Activated T-cell treated with anti-CD3 and anti-CD28 coated beads for 24 hours (primary cell): ENCODE measurements at places on chromosomes 3 and 15.

DNA sequence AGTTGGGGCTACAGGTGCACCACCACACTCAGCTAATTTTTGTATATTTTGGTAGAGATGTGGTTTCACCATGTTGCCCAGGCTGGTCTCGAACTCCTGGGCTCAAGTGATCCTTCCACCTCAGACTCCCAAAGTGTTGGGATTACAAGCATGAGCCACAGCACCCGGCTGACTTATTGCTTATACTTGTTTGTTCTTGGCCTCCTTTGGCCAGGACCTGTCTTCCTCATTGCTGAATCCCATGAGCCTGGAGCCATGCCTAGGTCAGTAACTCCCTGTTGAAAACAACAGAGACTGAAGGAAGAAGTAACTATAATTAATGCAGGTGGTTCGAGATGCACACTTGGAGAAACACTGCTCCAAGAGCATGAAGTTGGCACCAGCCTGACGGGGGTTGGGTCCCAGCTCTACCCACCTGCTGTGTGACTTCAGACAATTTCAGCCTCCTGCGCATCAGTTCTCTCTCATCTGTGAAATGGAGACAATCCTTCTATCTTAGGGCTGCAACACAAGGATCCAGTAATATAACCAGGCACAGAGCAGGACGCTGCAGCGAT is 38.9 kb downstream of the CPN2 start:
- DNase-seq, result no peak

- DNase-seq, result no peak
Measured at GRCh38 chr15:39587096-39587721, 6.3 kb downstream of the THBS1 start.

GRCh38 chr3:58210761-58211460 is at the start of gene DNASE1L3:
Gene DNASE1L3 (minus strand): TSS chr3:58210972. CDS start chr3:58210906, 66 bp downstream.
- DNase-seq, result no peak

DNA sequence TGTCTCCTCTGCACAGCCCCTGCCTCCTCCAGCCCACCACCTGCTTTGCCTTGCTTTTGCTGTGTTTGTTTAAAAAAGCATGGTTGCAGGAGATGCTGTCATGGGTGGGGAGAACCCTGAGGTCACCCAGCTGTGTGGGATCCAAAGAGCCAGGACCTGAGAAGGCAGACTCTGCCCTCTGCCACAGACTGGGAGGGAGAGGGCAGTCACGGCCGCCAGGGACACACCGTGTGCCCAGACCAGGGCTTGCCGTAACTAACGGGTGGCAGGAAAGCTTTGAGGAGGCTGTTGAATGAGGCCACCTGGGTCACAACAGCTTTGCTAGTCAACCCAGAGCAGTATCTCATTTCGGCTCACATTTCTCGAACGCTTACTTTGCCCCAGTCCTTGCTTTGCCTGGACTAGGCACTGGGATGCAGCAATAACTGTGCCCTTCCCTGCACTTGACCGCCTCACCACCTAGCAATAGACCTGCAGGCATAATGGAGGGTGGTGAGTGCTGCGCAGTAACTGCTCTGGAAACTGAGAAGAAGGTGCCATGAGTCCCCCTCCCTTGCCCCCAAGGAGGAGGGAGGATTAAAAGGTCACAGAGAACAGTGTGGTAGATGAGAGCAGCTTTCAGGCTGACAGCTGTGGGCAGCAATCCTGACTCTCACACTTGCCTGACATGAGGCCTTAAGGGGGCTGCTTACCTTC is 55.0 kb upstream of the CTDSPL start:
- no peak for DNase-seq

DNA sequence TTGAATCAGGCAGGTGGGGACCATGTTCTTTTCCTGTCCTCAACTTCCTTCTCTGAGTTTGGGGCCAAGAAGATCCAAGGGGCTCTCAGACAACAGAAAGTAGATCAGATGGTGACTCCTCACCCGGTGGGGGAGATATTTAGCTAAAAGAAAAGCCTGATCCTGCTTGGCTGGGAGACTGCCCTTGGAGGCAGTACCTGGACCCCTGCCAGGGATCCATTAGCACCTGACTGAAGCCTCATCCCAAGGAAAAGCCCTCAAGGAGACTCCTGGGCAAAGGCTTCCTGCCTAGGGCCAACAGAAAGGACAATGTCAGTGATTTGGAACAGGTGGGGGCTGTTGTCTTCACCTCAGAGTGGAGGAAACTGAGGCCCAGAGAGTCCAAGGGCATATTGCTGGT is 33.5 kb upstream of the HHATL start:
- no peak for DNase-seq

- DNase-seq, result no peak
Measured at GRCh38 chr3:155656466-155656865, 88.4 kb downstream of the PLCH1 start.

DNA sequence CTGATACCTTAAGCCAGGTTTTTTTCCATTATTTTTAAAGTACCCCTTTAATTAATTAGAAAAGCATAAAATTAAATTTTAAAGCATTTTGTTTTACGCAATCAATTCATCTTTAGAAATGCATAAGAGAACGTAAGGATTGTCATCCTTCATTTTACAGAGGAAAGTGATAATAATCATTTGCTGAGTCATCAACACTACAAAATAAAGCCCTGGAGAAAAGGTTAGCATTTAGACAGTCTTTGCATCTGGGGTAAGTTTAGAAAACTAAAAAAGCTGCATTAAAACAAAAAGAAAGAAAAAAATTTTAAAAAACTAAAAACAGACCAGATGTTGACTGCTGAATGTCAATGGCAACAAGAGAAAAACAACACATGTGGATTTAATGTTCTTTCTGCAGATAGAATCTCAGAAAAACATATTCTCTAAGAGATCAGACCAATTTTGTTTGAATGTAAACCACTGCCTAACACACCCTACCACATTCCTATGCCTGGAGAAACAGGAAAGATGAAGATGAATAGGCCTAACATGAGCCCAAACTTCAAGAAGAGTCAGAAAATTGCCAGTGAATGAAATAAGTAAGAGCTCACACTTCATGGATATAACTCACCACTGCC is 59.9 kb downstream of the SUCNR1 start:
- DNase-seq, result no peak

DNA sequence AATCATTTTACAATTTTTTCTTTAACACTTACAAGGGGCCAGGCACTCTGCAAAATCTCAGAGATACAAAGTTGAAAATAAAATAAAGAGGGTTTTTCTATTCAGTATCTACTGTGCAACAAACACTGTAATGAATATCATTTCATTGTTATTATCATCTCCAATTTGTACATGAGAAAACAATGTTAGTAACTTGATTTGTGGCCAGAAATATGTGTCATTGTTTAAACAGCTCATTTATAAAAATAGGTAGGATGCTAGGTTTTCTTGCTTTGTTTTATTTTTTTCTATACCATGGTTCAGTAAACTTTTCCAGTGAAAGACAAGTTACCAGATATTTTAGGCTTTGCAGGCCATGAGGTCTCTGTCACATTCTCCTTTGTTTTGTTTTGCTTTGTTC is 318.1 kb upstream of the UBE2E2 start:
- no peak for DNase-seq

GRCh38 chr3:146539315-146539714 is 5.1 kb downstream of the PLSCR1 start:
- DNase-seq, result no peak

DNA sequence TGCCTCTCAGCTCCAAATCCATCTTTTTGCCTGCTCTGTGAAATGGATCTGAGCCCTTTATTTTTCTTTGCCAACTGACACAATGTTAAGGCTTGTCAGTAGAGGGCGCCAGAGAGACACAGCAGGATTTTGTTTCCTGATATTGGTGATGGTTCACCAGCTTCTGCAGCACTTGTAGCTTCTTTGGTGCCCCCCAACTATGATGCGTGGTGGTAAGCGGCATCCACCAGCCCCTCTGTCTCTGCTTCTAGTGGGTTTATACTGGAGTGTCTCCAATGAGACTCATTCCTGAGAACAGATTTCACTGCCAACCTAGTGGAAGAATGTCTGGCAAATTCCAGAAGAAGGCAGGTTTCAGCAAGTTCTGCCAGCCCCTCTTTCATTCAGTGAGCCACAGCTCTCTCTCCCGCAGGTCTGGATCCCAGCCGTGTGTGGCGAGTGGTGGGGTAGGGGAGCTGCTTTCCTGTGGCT is 471.9 kb upstream of the FRG2C start:
- DNase-seq, result peak; percentile 32

DNA sequence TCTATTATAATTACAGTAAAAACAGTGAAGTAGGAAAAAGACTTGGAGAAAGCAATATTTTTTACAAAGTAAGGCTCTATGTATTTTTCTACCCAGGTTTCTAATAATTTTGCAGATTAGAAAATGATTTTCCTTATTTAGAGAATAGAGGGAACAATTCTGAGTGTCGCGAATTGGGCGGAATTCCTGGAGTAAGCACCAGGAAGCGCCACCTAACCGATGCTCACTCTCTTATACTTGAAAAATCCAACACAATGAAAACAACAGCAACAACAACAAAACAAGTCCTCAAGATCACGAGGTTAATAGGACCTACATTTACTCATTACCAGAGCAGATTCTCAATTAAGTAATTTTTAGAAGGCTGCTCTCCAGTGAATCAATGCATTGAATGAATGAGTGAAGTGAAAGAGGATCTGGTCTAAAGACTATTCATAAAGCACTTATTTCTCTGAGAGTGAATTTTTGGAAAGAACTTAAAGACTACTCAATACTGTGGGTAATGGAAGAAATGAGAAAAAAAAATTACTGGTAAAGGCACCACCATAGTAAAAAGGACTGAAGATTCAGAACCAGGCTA is 158.0 kb downstream of the MEIS2 start:
- DNase-seq, result no peak

DNA sequence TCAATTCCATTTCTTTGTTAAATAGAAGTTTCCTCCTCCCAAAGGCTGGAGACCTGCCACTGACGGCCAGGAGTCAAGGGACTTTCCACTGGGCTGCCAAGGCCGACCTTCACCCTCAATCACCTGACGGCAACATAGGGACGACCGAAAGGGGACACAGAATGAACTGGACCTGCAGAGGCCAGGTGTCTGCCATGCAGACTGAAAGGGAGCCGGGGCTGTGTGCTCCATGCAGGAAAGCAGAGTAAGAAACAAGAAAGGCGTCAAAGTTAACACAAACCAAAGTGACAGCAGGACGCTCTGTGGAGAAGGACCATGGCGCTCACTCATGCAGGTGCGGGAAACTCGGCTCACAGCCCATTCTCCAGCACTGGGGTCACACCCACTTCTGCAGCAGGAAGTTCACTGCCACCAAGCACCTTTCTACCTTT is 26.1 kb downstream of the ZXDC start:
- no peak for DNase-seq

DNA sequence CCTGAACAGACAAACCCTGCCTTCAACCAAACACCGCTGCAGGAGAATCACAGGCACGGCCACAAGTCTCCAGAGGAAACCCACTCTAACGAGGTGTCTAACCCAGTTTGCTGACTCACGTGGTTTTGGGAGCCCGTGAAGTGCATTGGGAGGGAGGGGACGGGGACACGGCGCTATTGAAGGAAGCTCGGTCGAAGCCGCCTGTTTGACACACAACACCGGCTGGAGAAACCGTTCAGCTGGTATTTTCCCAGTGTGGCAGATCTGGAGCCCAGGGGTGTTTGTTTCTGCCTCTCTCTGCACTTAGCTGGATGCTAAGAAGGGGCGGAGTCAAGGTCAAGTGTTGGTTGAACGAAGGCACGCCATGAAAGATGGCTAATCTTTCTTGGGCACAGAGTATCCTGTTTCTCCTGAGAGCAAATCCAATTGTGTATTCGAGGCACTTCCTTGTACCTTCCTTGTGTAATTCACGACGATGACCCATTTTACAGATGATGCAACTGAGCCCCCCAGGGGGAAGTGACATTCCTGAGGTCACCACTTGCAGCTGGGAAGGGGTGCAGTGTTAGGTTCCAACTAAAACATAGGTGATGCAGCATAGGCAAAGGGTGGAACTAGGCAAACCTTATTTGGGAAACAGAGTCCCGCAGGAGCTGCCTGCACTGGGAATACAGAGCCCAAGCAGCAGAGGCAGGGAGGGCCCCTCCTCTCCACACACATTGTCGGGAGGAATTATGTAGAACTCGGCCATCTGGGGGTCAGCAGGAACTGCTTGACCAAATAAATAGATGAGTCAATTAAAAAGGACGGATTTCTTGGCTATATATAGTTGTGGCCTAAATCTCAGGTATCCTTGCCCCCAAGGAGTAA is 22.5 kb downstream of the SLC6A6 start:
- DNase-seq, result no peak
